ENCODE measurements at places on chromosomes 12 and 14.
A peak's percentile ranks its signal among the peaks of the same experiment; 100 is the strongest.

DNA sequence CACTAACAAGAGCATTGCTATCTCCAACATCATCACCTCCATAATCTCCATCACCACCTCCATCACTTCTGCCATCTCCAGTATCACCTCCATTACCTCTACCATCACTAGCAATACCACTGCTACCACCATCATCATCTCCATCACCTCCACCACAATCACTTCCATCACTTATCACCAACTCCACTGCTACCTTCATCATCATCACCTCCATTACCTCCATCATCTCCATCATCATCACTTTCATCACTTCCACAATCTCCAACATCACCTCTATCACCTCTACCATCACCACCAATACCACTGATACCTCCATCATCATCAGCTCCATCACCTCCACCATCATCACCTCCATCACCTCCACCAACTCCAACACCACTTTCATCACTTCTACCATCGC is 102.4 kb upstream of the TMEM132C start:
- no peak for DNase-seq

- no peak for DNase-seq
Measured at GRCh38 chr12:131407221-131408035, 303.5 kb upstream of the SFSWAP start.

DNA sequence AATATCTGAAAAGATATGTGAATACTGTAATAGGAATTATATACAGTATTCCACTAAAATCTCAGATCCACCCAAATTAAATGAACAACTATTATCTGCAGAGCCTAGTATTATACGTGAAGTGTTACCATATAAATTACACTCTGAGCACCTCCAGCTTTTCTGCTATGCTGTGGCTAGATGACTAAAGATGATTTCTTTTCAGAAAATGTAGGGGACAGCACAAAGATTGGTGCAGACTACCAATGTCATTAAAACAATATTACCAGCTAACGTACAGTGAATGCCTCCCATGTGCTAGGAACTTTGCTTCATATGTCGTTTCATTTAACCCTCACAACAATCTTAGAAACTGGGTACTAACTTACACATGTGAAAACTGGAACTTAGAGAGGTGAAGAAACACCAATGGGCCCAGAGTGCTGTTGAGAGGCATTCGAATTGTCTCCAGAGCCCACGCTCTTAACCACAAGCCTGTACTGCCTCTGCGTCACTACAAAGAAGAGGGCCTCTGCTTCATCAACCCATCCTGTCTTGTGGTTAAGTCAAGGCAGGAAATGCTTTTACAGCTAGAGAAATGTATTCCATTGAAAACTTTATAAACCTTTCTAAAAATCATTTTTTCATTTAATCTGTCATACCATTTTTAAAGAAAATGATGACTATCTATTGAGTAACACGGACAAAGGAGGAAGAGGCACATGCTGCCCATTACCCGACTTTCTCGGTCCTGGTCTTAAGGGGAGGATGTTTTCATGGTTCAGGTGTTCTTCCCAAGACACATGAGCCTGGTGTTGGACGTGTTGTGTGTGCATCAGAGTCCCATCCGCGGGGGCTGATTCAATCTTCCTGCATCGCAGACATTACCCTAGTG is 1.3 kb downstream of the GPR65 start:
- DNase-seq: no peak

DNA sequence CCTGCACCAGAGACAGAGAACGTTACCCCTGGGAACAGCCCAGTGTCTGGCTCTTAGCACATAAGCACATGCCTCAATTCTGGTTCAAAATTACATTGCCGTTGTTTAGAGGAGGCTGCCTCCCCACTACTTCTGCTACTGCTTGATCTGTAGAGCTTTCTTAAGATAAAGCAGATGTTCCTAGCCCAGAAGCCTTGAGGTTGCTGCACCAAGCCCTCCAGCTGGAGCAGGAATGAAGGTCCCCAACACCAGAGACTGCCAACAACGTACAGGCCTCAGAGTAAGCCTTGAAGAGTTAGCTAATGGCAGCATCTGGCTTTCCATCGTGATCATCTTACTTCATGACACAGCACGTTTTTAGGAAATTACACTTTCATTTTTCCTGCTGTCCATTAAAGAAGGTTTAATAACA is 34.7 kb upstream of the AMIGO2 start:
- no peak for DNase-seq

- DNase-seq: no peak
Measured at GRCh38 chr14:87567618-87568295, 425.2 kb downstream of the GALC start.

GRCh38 chr14:65465584-65465983 is 53.1 kb downstream of the FUT8 start:
- no peak for DNase-seq

DNA sequence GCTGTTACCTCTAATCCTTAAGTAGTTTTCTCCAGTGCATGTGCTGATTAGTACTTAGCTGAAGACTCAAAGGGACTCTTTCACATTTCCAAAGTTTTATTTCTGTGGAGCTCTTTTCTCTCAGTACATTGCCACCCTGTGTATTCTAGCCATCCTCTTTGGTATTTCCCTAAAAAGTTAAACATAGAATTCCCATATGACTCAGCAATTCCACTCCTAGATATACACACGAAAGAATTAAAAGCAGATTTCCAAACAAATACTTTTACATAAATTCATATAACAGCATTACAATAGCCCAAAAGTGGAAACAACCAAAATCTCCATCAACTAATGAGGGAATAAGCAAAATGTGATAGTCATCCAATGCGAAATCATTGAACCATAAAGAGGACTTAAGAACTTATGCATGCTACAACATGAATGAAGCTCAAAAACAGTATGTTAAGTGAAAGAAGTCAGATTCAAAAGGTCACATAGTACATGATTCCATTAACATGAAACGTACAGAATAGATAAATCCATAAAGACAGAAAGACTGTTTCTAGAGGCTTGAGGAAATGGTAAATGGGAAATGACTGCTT is 9.0 kb upstream of the NOVA1 start:
- no peak for DNase-seq

GRCh38 chr12:105698075-105698474 is 367.6 kb downstream of the C12orf75 start:
- no peak for DNase-seq

DNA sequence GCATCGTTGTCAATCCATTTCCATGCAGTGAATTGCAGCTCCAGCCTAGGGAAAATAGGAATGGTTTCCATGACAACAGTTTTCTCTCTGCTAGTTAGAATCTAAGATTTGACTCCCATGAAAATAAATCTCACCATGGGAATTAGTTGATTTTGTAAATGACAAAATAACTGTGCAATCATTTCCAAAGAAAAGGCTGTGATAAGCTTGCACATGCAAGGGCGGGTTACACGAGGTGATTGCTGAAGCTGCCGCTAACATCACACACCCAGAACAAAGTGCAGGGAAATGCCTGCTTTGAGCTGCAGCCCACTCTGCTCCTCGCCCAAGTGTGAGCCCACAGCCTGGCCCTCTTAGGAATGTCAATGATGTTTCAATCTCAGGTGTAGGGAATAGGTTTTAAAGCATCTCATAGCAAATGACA is 53.8 kb downstream of the TRIM9 start:
- DNase-seq: peak; percentile 49

GRCh38 chr12:93078059-93078458 is 149.0 kb upstream of the EEA1 start:
- no peak for DNase-seq

DNA sequence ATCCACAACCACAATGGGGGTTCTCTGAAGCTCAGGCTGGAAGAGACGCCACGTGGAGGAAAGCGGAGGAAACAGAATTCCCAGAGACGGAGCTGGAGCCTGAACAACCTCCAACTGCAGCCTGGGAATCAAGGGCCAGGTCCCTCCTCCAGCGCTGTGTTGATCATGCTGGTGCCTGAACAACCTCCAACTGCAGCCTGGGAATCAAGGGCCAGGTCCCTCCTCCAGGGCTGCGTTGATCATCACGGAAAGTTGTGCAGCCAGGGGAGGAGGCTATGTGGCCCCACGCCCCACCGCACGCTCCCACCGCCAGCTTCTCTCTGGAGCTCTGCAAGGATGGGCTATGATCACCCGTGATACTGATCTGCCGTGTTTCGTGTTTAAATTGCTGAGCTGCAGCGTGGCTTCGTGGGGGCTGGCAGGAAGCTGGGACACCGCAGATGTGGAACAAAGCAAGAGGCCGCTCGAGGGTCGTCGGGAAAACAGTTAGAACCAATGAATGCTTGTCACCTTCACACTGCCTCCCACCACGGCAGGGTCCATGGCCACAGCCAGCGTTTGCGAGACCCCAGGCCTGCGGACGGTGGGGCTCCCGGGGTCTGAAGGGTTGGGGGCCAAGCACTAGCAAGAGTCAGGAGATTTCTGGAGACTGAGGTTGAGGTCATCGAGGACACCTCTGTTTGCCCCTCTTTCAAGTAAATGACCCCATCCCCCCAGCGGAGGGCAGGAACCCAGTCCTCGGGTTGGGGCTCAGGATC is 51.8 kb upstream of the FBRSL1 start:
- no peak for DNase-seq

- no peak for DNase-seq
Measured at GRCh38 chr14:22533739-22534359, 55.2 kb downstream of the DAD1 start.

- DNase-seq: no peak
Measured at GRCh38 chr12:70617450-70617849, 19.8 kb downstream of the PTPRB start.

DNA sequence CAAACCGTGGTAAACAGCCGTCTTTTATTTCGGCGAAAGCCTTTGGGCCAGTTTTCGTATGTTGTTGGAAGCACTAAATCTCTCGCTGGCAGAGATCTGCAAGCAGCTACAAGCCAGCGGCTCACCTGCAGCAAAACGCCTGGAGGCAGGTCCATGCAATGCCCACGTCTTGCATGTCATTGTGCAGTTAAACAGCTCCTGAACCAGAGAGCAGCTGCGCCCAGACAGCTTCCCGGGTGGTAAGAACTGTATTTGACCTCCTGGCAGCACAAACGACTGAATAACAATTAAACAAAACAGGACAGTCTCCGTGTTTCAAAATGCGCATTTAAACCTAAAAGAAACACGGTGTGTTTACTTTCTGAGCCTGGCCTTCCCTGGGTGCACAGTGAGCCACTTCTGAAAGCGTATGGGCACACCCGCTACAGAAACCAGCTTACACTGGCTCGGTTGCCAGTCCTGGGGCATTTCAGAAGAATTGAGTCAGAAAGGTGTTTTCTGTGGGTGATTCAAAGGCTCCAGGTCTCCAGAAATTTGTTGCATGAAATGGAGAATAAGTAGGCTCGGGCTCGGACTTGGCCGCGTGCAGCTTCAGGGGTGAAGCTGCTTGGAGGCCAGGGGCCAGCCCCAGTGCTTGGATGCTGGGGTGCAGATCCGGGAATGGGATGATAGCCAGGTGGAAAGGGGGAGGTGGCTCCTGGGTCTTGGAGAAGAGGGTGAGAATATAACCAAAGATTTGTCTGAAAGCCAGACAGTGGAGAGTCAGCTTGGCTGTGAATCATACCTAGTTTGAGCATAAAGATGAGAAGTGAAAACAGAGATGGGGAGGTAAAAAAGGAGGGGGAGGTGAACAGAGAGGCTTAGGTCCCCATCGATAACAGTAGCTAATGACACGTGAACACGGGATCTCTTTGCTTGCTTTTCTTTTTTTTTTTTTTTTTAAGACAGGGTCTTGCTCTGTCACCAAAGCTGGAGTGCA is 24.9 kb upstream of the FZD10 start:
- DNase-seq: no peak

DNA sequence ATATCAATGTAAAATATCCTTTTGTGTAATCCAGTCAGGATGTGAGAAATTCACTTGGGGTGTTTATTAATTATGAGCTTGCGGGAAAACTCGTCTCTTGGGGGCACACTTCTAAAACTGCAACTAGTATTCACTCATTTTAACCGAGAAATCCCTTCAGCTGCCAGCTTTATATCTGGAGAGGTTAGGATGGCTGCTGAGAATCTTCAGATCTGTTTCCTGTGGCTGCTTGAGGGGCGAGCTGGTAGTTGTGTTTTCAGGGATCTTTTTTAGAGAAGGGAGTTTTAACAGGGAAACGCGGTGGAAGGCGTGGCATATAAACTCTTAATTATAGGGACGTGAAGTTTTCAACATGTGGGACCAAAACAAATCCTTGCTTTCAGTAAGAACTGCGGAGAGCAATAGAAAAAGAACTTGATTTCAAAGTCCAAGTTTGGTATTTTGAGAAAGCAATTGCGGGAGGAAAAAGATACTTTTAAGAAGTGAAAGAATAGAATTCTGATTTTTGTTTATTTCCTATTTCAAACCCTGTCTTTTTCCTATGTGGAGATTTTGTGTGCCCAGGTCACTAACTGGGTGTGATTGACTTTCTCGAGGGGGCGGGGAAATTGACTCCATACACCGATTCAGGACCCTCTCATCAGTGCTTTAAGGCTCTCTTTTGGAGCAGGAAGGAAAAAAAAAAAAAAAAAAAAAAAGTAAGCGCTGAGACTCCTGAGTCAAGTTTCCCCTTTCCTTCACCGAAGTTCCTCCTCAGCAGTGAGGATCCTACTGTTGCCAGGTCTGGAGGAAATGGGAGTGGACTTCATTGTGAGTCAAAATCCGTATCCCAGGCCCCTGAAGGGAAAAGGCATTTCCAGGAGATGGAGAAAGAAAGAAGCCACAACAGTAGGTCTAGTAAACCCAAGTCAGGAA is 1.1 kb downstream of the PPFIBP1 start:
- DNase-seq: no peak

Data from head of caudate nucleus (tissue), 42 donors.